ENCODE measurements at places on chromosomes 1 and 21.

DNA sequence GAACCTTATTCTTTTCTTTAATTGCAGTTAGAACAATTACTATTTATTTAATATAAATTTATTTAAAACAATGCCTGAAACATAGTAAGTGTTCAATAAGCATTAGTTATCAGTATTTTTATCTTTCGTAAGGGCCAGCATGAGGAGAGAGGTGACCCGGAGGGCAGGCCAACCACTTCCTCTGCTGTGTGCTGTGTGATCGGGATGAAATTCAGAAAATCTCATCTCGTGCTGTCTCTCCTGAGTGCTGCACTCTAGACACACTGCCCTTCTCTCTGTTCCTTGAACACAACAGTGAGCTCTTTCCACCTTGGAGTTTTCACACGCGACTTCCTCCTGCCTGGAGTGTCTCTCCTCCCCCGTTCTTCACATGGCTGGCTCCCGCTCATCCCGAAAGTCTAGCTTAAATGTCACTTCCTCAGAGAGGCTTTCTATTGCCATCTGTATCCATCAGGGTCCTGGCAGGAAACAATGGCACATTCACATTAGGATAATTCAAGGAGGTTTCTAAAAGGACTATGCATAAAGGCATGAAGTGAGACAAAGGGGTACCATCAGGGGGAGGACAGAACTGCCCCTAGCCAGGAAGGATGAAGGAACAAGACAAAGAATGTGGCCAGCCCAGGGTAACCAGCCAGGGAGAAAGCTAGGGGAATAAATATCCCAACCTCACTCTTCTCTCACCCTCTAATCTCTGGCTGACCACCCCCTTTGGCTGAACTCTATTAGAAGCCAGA is 142.6 kb upstream of the GJB5 start:
- no peak for DNase-seq

- DNase-seq: no peak
Observed at GRCh38 chr1:26094677-26095383, 16.8 kb upstream of the PDIK1L start.

DNA sequence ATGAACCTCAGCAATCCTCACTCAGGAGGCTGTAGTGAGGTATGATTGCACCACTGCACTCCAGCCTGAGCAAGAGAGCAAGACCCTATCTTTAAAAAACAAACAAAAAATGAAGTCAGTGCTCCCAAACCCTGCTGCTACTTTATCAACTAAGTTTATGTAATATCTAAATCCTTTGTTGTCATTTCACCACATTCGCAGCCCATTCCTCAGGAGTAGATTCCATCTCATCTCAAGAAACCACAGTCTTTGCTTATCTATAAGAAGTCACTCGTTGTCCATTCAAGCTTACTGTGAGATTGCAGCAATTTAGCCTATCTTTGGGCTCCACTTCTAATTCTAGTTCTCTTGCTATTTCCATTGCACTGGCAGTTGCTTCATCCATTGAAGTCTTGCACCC is 44.3 kb upstream of the RGL1 start:
- no peak for DNase-seq

DNA sequence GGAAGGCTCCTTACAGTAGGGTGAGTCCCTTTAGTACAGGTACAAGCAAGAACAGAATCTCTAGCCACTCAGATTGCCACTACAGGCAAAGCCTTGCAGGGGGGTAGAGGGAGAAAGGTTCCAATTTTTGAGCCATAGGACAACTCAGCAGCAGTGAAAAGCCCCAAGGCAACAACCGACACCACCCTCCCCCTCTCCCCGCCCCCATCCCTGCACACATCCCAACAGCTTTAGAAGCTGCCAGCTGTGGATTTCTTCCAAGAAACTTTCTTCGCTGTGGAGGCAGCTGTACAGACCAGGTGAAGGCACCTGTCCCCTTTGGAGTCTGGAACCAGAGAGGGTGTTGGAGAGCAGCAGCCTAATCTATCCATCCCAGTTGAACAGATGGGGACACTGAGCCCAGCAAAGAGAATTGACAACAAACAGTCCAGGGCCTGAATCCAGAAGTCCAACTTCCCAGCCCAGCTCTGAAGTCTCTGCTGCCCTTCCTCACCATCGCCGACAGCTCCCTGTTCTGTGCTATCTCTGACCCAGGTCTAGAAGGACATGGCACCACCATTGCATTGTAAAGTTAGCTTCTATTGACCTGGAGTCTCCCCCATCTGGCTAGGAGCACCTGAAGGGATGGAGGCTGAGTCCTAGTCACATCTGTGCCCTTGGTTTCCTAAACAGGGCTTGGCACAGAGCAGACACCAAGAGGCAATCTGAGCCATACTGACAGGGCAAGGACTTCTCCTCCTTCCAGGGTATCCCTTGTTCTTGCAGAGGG is 2.2 kb downstream of the TENT5B start:
- no peak for DNase-seq

GRCh38 chr1:18119289-18119688 is 11.7 kb downstream of the IGSF21 start:
- DNase-seq: no peak

DNA sequence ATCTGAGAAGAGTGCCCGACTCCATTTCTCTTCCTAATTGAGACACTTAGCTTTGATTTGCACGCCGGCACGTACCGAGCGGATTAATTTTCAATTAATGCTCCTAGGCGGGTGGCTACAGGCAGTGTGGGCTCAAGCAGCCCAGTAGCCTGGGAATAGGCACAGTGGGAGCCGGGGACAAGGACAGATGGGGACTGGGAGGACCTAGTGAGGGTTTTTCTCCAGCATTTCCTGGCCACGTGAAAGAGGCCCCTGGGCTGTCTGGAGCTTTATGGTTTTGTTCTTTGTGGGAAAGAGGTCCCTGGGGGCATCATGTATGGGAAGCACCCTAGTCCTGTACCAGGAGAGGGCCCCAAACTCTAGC is 78.6 kb upstream of the CSF3R start:
- DNase-seq: no peak

GRCh38 chr1:241944300-241944699 is 13.3 kb upstream of the BECN2 start:
- no peak for DNase-seq

DNA sequence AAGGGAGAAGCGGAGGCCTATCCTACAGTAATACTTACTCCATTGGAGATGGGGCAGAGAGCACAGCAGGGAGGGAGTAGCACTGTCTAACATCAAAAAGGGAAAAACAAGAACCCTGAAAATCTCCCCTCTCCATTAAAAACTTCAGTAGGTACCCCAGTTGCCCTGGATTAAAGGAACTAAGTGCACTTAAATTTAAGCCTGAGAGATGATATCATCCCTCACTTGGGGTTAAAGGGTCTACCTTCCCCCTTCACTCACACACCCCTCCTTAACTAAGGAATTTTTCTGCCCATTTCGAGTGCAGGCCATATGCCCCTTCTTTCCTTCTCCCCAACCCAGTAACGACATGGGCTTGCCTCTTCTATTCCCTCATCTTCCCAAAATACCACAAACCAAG is 3.7 kb upstream of the MTMR11 start:
- DNase-seq: no peak

All from PC-9 (cell line).